ENCODE measurements at places on chromosomes 3 and 15. TPM values are rescaled to one million over a fixed set of nuclear protein-coding genes. Genes with fewer than 3 reads are reported as not detected.

DNA sequence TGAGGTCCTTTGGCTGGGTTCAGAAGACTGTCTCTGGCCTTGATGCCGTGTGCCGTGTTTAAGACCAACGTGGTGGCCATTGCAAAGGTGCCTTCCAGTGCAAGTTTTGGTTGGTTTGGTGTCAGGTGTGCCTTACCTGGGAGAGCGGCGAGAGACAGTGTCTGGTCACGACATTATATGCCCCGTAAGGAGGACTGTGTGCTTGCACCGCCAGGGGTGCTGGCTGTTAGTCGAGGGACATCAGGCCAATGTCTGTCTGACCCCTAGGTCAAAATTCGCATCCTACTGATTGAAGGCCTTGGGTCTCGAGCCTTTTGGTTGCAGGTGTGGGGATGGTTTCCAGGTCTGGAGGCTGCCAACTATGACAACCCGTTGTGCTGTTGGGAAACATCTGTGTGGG is 111.9 kb downstream of the SNRPN start:
- DNase-seq: no peak

GRCh38 chr3:171172070-171172469 is 145.6 kb upstream of the SLC2A2 start:
- DNase-seq: peak; percentile 17

APBA2 gene
- total RNA-seq: 11.7 TPM

- DNase-seq: no peak
Measured at GRCh38 chr3:155946178-155946577, 75.7 kb downstream of the GMPS start.

DNA sequence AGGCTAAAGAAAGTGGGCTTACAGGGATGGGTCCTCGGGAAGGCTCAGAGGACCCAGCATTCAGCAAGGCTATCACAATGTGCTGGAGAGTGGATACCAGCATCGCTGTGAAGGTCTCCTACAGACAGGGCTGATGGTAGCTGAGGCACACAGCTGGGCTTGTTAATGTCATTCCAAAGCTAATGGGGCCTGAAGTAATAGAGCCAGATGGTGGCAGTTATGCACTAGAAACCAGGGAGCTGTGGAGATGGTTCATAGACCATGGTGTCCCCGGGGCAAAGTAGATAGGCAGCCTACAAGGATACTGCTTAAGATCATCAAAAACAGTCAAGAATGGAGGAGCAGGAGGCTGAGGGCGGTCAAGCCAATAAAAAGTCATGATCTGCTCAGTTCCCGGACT is 24.8 kb upstream of the BOC start:
- no peak for DNase-seq
